ENCODE measurements at places on chromosomes 2 and 18. TPM values are rescaled to one million over a fixed set of nuclear protein-coding genes. Genes with fewer than 3 reads are reported as not detected.

DNA sequence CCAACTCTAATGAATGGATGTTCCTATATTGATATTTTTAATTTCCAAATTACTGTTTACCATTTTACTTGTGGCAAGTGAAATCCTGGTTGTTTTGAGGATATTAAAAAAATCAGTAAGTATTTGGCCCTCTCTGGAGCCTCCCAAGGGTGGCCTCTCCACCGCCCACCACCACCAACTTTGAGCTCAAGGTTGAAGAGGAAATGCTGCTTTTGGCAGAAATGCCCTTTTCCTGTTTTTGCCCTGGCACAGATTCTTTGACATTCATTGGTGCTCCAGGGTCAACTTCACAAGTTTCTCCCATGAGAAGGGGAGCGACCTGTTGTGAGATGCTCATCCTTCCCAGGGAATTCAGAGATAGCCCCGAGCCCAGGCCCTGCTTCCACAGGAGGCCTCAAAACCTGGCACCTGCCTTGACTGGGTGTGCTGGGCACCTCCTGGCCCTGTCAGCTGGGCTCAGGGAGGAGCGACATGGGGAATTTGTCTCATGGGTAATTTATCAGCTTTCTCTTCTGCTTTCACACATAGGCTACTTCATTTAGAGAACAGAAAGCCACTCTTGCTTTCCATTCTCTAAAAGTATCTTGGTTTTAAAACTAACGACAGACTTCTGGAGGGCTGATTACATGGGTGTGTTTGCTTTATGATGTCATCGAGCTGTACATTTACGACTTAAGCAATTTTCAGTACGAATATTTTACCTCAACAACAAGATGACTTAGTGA is 6.9 kb downstream of the CD8A start:
- no peak for DNase-seq

DNA sequence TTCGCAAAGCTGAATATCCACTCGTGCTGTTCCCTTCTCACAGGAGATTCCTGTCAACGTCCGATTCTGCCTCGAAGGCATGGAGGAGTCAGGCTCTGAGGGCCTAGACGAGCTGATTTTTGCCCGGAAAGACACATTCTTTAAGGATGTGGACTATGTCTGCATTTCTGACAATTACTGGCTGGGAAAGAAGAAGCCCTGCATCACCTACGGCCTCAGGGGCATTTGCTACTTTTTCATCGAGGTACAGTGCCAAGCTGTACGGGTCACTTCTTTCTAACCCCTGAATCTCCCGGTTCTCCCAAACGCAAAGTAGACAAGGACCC is 14.6 kb downstream of the CNDP2 start:
- no peak for DNase-seq

- DNase-seq, result no peak
Observed at GRCh38 chr2:61959381-61960293, 54.2 kb downstream of the COMMD1 start.

- peak; percentile 89 for DNase-seq
Observed at GRCh38 chr2:233480490-233481202, 85.9 kb downstream of the USP40 start.

GRCh38 chr2:8611700-8612099 is 70.2 kb upstream of the ID2 start:
- DNase-seq, result no peak

DNA sequence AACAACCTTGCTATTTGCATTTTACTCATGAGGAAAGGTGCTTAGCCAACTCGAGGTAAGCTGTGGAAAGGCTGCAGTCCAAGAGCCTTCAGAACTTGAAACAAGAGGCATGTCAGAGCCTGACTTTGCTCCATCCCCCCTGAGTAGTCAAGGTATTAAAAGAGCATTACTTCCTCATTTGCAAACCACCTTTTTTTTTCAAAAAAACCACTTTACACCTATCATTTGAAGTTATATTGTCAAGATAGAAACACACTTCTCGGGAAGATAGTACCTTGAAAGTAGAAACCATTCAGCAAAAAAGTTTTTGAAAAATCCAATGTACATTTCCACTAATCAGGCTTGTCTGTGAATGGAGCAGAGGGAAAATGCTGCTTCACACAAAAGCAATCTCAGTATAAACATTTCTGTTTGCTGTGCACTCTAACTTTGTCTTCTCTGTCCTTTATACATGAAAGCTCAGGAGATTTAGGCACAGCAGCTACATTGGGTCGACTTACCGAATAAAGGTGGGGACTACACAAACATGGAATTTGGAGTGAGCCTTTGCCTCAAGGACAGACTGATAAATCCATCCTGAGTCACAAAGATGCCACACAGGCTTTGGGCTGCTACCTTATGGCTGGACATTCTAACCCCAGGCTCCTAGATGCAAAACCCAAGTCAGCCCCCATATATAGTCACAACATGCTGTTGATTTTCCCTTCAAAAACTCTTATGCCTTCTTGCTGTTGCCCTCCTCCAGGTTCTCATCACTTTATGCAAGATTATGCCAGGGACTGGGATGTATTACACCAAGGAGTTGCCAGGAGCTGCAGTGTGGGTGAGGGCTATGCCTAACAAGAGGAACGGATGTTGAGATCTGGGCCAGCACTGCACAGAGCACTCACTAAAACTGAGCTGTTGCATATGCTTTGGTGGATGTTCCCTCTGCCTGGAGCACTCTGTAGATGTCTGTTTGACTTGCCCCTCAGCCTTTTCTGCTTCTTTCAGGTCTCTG is 41.4 kb upstream of the EML4 start:
- DNase-seq, result no peak

DNA sequence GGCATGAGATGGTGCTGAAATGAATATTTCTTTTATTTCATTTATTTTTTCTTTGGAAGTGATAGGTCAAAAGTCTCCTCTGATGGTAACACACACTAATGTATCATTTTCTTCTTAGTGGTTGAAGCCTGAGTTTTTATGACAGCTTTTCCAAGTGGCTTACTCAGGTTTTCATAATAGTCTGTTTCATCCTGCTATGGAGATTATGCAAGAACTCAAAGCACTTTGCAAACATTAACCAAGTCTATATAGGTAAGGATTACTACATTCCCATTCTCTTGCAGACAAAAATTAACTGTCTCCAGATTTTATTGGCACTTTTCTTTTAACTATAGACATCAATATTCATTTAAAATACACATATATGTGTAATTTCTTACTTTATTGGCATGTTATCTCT is 572.6 kb upstream of the GCFC2 start:
- no peak for DNase-seq

Gene ZNF519
- 3.9 TPM for total RNA-seq

Gene PROC
- total RNA-seq, result not detected

Gene CPLX4
- total RNA-seq, result not detected

Gene C2orf66
- 0.26 TPM for total RNA-seq

Gene MAB21L4
- not detected for total RNA-seq
